ENCODE measurements at places on chromosomes 7 and 10. TPM values are rescaled to one million over a fixed set of nuclear protein-coding genes. Genes with fewer than 3 reads are reported as not detected.

The TCERG1L gene
- total RNA-seq, result not detected

The ZC3HAV1 gene
- total RNA-seq, result 37.8 TPM

The WDFY4 gene
- not detected for total RNA-seq

The TFR2 gene
- total RNA-seq, result 0.20 TPM

The RBP4 gene
- 0.73 TPM for total RNA-seq

The STEAP1 gene
- total RNA-seq, result 152 TPM

The CLRN3 gene
- not detected for total RNA-seq

The SLC29A4 gene
- 0.59 TPM for total RNA-seq

The CPA1 gene
- total RNA-seq, result not detected

The LAMTOR4 gene
- total RNA-seq, result 59.4 TPM

The VOPP1 gene
- 43.0 TPM for total RNA-seq

Data from subcutaneous preadipocyte (primary cell).